Peyer's patch (tissue), 4 donors: ENCODE measurements at places on chromosomes 7 and 10. TPM values are rescaled to one million over a fixed set of nuclear protein-coding genes. Genes with fewer than 3 reads are reported as not detected.

GRCh38 chr7:81783818-81784217 lies 14.0 kb upstream of the HGF start:
- no peak for DNase-seq
- H3K4me1 ChIP-seq = no peaks in the 10 kb centered on the region
- no peak overlapping the region for H3K4me3 ChIP-seq
- no peaks in the 10 kb centered on the region for H3K36me3 ChIP-seq
- no peak overlapping the region for H3K27ac ChIP-seq

- no peaks in the 10 kb centered on the region for H3K4me1 ChIP-seq
- no peaks in the 10 kb centered on the region for H3K27me3 ChIP-seq
- no peak overlapping the region for H3K27ac ChIP-seq
- no peaks in the 10 kb centered on the region for H3K36me3 ChIP-seq
Observed at GRCh38 chr7:31873816-31874597, 187.0 kb downstream of the PPP1R17 start.

DNA sequence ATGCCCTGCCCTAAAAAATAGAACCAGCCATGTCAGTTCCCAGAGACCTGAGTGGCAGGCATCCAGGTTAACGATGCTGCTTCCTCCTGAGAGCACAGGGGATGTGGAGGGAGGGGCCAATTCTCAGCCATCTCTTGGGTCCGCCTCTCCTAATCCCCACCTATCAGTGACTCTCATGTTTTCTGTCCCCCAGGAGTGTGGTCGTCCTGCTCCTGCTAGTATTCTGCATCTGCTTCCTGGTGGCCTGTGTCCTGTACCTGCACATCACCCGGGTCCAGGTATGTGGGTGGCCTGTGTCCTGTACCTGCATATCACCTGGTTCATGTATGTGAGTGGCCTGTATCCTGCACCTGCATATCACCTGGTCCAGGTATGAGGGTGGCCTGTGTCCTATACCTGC lies 105.3 kb downstream of the ADCY1 start:
- no peaks in the 10 kb centered on the region for H3K27me3 ChIP-seq
- H3K4me3 ChIP-seq = no peak overlapping the region
- DNase-seq = no peak
- H3K36me3 ChIP-seq = no peaks in the 10 kb centered on the region

DNA sequence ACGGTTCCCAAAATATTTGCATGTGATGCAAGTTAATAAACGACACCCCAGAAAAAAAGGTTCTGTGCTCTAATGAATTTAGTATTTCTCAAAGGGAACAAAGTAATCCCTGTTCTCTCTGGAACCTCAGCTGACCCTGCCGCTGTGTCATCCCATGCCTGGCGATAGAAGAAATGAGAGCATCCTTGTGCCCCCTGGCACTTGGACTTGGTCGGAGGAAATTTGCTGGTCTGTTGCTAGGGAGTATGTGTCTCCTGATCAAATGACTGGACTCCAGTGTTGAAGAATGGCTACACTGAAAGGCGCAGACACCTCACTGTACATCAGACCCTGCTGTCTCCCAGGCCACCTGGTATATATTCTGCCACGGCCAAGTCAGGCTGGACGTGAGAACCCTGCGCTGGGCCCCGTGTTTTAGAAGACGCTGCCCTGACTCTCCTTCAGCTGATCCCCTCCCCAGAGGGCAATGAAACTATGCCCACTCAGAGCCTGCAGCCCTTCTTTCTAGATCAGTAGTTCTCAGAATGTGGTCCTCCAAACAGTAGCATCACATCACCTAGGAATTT lies 67.2 kb downstream of the THNSL1 start:
- H3K4me3 ChIP-seq = no peak overlapping the region
- no peak overlapping the region for H3K27ac ChIP-seq
- H3K4me1 ChIP-seq = peaks cover 4% of the 10 kb centered on the region
- no peaks in the 10 kb centered on the region for H3K27me3 ChIP-seq

DNA sequence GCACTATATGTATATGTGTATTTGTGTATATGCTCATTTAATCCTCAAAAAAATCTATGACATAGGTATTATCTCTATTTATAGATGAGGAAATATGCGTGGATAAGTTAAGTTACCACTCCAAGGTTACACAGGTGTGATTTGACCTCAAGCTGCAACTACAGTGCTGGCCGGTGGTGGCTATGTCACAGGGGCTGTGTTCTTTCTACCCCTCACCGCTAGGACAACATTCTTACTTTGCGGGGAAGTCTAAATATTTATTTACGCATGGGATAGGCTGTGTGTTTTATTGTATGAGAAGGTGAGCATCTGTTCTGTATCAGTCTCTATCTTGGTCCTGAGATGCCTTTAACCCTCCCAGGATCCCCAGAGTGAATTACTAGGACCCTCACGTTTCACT lies 60.0 kb downstream of the CREB5 start:
- H3K4me1 ChIP-seq = no peaks in the 10 kb centered on the region
- no peak overlapping the region for H3K27ac ChIP-seq

GRCh38 chr7:111264111-111264868 lies 173.4 kb downstream of the LRRN3 start:
- no peak overlapping the region for H3K4me3 ChIP-seq
- no peaks in the 10 kb centered on the region for H3K4me1 ChIP-seq
- DNase-seq = no peak
- no peaks in the 10 kb centered on the region for H3K36me3 ChIP-seq

DNA sequence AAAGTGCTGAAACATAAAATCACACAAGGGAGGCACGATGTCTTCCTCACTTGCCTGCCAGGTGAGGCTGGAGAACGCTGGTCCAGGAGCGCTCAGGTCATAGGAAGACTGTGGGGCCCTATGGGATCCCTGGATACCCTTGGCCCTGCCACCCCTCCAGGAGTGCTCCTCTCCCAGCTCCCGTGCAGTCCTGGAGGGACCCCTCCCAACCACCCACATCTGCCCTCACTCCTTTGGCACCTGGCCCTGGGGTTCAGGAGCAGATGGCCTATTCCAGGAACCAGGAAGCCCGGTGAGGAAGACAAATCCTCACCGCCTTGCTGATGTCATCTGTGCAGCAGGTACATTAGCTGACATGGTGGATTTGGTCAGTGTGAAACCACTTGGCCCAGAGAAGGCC lies 3.7 kb upstream of the CXCL12 start:
- H3K36me3 ChIP-seq = no peaks in the 10 kb centered on the region
- H3K27me3 ChIP-seq = no peaks in the 10 kb centered on the region
- no peak overlapping the region for H3K4me3 ChIP-seq
- H3K27ac ChIP-seq = no peak overlapping the region

- no peaks in the 10 kb centered on the region for H3K27me3 ChIP-seq
- H3K27ac ChIP-seq = no peak overlapping the region
- no peak for DNase-seq
- H3K36me3 ChIP-seq = no peaks in the 10 kb centered on the region
- no peaks in the 10 kb centered on the region for H3K4me1 ChIP-seq
Observed at GRCh38 chr10:54363390-54363789, 437.6 kb downstream of the PCDH15 start.

GRCh38 chr7:79245623-79246249 lies 207.7 kb downstream of the MAGI2 start:
- DNase-seq = no peak
- H3K27me3 ChIP-seq = no peaks in the 10 kb centered on the region
- no peaks in the 10 kb centered on the region for H3K4me1 ChIP-seq
- no peaks in the 10 kb centered on the region for H3K36me3 ChIP-seq
- H3K27ac ChIP-seq = no peak overlapping the region

DNA sequence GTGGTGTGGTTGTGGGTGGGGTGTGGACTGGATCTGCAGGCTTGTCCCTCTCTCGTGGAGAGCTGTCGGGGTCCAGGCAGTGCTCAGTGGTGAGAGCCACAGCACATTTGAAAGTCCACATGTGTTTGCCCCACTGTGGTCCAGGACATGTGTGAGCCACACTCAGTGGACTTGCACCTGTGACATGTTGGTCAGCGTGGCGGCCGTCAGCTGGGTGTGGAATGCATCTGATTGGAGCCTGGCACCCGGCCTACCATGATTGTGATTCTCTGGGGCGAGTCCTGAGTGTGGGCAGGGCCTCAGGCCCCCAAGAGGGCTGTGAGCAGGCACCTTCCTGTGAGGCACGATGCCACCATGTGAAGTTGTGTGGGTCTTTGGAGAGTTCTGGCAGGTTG lies 77.9 kb downstream of the DNAJB6 start:
- DNase-seq = no peak
- H3K27ac ChIP-seq = no peak overlapping the region
- no peaks in the 10 kb centered on the region for H3K27me3 ChIP-seq
- H3K4me1 ChIP-seq = no peaks in the 10 kb centered on the region
- no peak overlapping the region for H3K4me3 ChIP-seq

GRCh38 chr7:130142654-130143333 lies 62.4 kb downstream of the TMEM209 start:
- no peak overlapping the region for H3K4me3 ChIP-seq
- H3K36me3 ChIP-seq = peaks cover 2% of the 10 kb centered on the region
- no peak for DNase-seq
- no peak overlapping the region for H3K27ac ChIP-seq
- no peaks in the 10 kb centered on the region for H3K27me3 ChIP-seq
- no peaks in the 10 kb centered on the region for H3K4me1 ChIP-seq

DNA sequence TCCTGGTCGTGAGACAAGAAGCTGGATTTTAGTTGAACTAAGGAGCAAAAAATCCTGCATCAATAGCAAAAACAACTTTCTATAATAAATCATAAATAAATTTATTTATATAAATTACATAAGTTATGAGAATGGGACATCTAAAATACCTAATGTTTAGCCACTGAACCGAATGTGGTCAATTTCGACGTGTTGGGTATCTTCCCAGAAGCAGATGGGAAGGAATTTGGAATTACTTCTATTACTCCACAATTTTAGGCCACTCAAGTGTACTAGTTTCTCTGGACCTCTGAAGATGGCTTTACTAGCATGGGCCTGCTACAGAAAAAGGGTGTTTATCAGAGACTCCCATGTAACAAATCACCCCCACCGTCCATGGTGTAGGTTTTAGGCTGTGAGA lies 172.0 kb downstream of the PRPF18 start:
- H3K36me3 ChIP-seq = no peaks in the 10 kb centered on the region
- no peak overlapping the region for H3K4me3 ChIP-seq
- H3K4me1 ChIP-seq = no peaks in the 10 kb centered on the region
- no peak for DNase-seq

DNA sequence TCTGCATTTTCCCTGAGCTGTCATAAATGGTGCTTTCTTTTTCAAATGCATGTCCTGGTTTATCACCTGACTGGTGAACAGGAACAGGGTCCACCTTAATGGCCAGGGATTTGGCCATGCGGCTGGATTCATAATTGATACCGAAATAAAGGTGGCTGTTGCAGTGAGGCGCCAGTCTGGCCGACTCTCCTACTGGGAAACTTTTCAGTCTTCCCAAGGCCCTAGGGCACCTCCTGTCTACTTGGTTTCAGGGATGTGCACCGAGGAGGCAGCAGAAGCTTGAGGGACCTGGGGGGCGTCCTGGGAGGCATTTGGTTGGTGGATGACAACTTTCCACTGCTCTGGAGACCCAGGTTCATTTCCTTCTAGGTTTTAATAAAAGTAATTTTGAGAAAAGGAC lies 46.4 kb upstream of the FIGNL1 start:
- H3K27ac ChIP-seq = no peak overlapping the region
- no peak overlapping the region for H3K4me3 ChIP-seq
- H3K27me3 ChIP-seq = no peaks in the 10 kb centered on the region
- no peak for DNase-seq

DNA sequence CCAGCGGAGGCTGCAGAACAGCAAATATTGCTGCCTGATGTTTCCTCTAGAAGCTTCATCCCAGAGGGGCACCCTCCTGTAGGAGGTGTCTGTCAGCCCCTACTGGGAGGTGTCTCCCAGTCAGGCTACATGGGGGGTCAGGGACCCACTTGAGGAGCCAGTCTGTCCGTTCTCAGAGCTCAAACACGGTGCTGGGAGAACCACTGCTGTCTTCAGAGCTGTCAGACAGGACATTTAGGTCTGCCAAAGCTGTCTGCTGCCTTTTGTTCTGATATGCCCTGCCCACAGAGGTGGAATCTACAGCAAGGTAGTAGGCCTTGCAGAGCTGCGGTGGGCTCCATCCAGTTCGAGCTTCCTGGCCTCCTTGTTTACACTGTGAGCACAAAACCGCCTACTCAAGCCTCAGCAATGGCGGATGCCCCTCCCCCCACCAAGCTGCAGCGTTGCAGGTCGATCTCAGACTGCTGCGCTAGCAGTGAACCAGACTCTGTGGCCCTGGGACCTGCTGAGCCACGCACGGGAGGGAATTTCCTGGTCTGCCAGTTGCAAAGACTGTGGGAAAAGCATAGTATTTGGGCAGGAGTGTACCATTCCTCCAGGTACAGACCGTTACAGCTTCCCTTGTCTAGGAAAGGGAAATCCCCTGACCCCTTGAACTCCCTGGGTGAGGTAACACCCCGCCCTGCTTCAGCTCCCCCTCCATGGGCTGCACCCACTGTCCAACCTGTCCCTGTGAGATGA lies 17.7 kb upstream of the MINDY3 start:
- no peak overlapping the region for H3K27ac ChIP-seq
- H3K36me3 ChIP-seq = no peaks in the 10 kb centered on the region
- no peak overlapping the region for H3K4me3 ChIP-seq
- H3K27me3 ChIP-seq = no peaks in the 10 kb centered on the region

DNA sequence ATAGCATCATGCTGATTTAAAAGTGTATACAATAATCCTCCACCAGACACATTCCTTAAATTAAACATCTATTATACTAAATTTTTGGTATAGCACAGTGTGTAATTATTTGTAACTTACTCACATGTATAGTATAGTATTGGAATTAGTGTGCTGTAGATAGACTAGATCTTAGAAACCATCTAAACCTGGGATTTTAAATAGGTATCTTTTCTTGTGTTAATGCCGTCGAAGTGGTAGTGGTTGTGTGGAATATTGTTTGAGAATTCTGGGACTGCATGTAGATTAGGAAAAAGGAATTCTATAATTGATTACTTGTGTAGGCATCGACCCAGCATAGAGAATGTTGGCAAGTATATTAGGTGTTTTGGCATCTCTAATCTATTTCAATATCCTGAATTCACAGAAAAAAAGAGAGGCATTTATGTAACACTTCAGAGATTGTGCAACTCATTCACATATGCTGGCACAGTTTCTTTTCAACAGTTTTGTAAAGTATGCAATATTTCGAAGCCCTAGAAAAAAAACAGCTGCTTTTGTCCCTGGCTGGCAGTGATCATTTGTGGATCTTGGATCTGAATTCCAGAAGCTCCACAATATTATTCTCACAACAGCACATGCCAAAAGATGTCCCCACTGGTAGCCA lies 145.5 kb upstream of the AGR3 start:
- no peaks in the 10 kb centered on the region for H3K36me3 ChIP-seq
- no peak for DNase-seq
- peak overlapping the region; percentile 23 for H3K27ac ChIP-seq
- no peaks in the 10 kb centered on the region for H3K27me3 ChIP-seq
- H3K4me3 ChIP-seq = no peak overlapping the region

RAB19 gene
- total RNA-seq = 18.6 TPM

NRAP gene
- total RNA-seq = not detected

ACTL6B gene
- total RNA-seq = not detected

THSD7A gene
- total RNA-seq = 0.53 TPM

MDFIC gene
- 36.3 TPM for total RNA-seq

AKR1C4 gene
- total RNA-seq = not detected

GIMAP4 gene
- total RNA-seq = 5.1 TPM

FANK1 gene
- total RNA-seq = 1.4 TPM

PLPP4 gene
- 1.3 TPM for total RNA-seq

LANCL2 gene
- 16.9 TPM for total RNA-seq
